ENCODE measurements at places on chromosomes 6 and 20. TPM values are rescaled to one million over a fixed set of nuclear protein-coding genes. Genes with fewer than 3 reads are reported as not detected.

The OTOR gene
- total RNA-seq, result not detected

The SNAP25 gene
- total RNA-seq, result 0.77 TPM

The ARMH2 gene
- not detected for total RNA-seq

The MYB gene
- total RNA-seq, result 0.28 TPM

The NRSN1 gene
- not detected for total RNA-seq
